Stimulated activated CD4-positive, alpha-beta T cell treated with anti-CD3 and anti-CD28 coated beads, TNF-alpha, amount 100 ng/mL, for 4 hours (primary cell): ENCODE measurements at places on chromosomes 11 and 22.

DNA sequence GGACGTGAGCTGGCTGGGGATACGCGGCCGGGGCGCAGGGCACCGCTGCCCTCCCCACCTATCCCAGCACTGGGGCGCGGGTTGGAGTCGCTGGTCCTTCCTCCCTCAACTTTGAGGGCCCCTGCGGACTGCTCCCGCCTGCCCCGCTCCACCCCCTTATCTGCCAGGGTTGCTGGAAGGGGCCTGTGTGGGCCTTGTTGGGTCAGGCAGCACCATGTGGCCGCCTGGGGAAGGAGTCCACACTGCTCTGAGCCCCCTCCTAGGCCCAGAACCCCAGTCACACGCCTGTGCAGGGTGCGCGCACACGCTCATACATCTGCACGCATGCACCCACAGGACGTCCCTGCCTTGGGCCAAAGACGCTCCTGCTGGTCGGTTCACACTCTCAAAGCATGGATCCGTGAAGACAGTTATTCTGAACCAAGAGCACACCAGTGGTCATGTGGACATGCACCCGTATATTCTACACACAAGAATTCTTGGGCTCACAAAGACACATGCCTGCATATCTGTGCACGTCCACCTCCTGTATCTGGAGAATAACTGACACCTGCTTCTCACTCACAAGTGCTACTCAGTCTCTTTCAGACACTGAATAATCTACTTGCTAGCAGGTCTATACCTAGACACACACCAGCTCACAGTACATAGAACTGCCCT, 710 bp downstream of the TUB start:
- DNase-seq, result no peak

- DNase-seq, result peak; percentile 16
These were observed 781 bp downstream of the SIDT2 start for GRCh38 chr11:117179048-117179999.

DNA sequence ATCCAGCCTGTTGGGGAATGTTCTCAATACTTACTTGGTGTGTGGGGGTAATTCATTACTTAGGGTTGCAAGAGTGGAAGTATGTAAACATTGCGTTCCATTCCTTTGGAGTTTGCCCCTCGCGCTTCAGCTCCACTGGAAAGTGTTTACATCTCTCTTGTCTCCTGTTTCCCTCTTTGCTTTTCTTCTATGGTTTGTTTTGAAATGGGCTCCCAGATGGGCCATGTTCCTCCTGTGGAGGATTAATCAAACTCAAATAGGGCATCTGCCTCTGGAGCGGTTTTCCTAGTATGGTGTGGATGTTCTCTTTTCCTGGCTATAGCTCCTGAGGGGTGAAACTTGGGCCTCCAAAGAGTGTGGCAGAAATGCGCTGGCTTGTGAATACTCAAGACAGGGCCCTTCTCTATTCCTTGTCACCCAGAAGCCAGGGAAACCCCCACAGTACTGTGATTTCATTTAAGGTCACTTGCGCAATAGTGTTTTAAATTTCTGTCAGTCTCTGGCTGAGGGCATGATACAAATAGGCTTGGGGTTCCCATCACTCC, 51.9 kb downstream of the CD44 start:
- DNase-seq, result no peak

DNA sequence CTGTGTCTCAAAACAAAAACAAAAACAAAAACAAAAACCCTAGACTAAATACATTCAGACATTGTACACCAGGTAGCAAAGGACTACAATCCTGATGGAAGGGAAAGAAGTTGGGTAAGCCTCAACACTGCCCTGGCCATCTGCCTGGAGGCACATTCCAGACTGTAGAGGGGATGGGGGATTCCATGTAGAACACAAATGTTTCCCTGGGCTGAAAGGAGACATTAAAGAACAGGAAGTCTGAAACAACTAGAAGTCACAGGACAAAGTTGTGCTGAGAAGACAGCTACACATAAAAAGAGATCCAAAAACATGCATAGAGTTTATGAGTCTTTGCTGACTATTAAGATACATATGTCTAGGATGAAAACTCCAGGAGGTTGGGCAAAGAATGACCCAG, 83.9 kb downstream of the RRAS2 start:
- DNase-seq, result no peak

- no peak for DNase-seq
These were observed 171.5 kb downstream of the MN1 start for GRCh38 chr22:27629908-27630673.

- DNase-seq, result no peak
These were observed 38.8 kb upstream of the MUC5AC start for GRCh38 chr11:1118755-1119603.

DNA sequence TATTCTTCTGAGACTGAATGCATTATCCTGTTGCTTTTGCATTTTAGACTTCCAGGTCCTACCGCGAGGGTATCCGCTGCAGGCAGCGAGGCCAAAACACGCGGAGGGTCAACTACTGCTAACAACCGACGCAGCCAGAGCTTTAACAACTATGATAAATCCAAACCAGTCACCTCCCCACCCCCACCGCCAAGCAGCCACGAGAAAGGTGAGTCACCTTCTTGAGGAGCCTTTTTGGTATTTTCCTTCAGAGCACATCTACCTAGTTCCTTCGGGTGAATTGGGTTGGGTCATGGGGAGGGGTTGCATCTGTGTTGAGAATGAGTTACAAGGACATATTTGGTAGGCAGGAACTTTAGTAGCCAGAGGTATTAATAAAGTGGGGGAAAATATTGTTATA, 179.8 kb downstream of the NAV2 start:
- no peak for DNase-seq

DNA sequence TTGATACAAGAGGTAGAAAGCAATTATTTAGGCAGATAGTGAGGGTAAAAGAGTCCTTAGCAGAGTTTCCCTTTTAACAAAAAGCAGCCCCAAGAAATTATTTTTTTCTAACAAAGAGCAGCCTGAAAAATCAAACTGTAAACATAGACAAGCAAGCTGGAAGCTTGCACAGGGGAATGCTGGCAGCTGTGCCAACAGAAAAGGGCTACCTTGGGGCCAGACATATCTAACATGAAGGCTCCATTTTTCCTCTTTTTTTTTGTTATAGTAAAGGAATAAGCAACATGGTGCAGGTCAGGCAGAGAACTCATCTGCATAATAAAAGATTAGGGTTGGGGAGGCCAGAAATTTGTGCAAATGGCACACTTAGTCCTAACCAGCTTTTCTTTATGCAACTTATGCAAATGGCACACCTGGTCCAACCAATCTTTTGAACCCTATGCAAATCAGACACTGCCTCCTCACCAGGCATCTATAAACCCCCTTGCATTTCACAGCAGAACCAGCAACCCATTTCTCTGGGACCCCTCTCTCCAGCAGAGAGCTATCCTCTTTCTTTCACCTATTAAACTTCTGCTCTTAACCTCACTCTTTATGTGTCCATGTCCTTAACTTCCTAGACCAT, 41.8 kb downstream of the PDGFD start:
- no peak for DNase-seq

GRCh38 chr11:94737171-94737611, 31.0 kb upstream of the AMOTL1 start:
- DNase-seq, result no peak

DNA sequence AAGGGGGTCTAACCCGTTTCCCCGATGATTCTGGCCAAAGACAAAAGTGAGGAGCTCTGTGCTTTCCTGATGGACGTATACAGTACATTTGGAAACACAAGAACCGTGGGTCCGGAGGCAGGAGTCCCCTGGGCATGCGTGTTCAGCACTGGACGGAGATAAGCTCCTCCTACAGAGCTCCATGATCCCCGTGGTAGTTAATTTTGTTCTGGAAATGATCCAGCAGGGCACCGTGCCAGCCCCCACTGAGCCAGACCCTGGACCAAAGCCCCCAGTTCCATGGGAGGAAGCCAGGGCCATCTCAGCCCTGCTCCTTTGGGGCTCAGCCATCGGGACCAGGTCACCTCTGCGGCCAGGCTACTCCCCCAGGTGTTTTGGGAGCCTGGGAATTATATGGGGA, 83.3 kb downstream of the TRMU start:
- DNase-seq, result no peak

DNA sequence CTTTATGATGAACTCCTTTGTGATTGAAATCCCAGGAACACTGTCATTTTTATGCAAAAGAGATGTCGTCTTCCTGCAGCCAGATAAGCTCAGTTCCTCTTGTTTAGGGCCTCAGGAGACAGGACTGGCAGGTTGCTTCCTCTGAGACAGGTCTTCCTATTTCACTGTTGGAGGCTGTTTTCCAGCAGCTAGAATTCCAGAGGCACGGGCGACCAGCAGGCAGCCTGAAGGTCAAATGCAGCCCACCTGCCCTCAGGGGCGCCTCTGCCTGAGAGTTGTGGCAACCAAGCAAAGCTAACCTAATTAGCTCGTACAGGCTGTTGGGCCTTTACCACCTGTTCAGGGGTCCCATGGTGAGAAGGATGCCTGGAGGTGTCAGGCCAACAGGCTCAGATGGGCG, 22.3 kb downstream of the SLC6A5 start:
- no peak for DNase-seq

DNA sequence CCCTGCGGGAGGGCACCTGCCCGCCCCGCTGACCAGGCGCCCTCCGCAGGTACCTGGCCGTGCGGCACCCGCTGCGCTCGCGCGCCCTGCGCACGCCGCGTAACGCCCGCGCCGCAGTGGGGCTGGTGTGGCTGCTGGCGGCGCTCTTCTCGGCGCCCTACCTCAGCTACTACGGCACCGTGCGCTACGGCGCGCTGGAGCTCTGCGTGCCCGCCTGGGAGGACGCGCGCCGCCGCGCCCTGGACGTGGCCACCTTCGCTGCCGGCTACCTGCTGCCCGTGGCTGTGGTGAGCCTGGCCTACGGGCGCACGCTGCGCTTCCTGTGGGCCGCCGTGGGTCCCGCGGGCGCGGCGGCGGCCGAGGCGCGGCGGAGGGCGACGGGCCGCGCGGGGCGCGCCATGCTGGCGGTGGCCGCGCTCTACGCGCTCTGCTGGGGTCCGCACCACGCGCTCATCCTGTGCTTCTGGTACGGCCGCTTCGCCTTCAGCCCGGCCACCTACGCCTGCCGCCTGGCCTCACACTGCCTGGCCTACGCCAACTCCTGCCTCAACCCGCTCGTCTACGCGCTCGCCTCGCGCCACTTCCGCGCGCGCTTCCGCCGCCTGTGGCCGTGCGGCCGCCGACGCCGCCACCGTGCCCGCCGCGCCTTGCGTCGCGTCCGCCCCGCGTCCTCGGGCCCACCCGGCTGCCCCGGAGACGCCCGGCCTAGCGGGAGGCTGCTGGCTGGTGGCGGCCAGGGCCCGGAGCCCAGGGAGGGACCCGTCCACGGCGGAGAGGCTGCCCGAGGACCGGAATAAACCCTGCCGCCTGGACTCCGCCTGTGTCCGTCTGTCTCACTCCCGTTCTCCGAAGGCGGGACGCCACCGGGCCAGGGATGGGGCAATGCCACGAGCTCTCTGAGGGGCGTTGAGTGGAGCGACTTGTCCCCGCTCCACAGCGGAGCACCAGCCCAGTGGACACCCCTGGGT, 1.8 kb downstream of the GALR3 start:
- no peak for DNase-seq

- no peak for DNase-seq
These were observed 39.2 kb downstream of the PTPRJ start for GRCh38 chr11:48019595-48019994.

DNA sequence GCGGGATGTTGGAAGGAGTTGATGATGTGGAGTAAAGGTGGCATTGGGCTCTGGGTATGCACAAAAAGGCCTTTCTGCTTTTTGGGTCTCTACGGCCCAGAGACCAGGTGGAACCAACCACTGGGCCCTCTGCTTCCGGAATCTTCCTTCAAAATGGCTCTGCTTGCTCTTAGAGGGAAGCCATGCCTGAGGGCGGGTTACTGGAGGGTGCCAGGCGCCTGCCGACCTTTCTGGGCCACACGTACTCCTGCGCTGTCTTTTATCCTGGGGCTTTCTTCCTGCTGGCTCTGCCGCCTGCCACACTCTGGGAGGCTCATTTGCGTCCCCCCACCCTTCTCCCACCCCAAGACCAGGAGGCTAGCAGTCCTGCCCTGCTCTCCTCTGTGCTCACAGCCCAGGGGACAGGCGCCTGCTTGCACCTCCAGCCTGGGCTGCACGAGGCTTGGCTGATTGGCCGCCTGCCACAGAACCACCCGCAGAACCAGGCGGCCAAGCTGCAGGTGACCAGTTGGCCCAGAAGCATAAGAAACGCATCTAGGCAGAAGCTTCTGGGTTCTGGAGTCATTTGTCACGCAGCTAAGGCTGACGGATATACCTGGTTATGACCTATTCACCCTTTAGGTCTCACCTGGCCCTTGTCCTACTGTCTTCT, 536.9 kb downstream of the TBC1D22A start:
- no peak for DNase-seq

DNA sequence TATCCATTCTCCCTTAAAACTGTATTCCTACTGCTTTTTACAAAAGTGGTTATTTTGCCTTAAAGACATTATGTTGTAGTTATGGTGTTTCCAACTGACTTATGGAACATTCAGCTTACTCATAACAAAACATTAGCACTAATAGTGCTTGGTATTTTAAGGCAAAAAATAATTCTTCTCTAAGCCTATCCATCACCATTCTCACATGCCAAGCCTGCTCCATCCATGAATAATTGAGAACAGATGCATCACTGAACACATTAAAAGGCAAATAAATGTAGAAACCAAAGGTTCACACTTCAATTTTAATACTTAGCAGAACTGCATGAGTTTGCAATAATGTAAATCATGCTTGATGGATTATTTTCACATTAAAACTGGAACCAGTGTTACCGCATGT, 42.3 kb upstream of the DDI1 start:
- no peak for DNase-seq

DNA sequence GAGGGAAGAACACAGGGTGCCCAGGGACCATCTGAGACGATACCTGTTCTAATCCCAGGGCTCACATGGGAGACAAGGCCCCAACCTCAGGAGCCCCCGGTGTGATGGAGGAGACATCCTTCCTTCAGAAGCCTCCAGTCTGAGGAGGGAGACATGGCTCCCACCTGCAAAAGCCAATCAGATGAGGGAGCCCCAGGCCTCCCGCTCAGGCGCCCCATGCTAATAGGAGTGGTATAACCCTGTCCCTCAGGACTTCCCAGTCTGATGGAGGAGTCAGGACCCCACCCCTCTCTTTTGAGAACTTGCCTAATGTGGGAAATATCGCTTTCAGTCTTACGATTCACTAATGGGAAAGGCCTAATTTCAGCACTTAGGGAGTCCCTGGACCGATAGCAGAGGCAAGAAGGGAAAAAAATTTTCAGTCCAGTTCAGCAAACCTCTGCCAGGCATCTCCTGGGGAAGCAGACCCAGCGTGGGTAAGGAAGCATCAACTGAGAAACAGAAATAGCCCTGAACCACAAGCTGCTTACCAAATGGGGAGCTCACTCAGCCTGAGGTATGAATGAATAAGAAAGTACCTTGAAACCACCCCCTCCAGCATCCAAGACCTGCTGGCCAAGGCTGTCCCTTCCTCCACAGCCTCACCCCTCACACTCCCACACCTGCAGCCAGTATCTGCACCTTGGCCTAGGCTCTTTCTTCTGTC, 5.9 kb downstream of the ARRB1 start:
- DNase-seq, result no peak

- DNase-seq, result no peak
These were observed 65.5 kb upstream of the CCT8L2 start for GRCh38 chr22:16658068-16658467.

DNA sequence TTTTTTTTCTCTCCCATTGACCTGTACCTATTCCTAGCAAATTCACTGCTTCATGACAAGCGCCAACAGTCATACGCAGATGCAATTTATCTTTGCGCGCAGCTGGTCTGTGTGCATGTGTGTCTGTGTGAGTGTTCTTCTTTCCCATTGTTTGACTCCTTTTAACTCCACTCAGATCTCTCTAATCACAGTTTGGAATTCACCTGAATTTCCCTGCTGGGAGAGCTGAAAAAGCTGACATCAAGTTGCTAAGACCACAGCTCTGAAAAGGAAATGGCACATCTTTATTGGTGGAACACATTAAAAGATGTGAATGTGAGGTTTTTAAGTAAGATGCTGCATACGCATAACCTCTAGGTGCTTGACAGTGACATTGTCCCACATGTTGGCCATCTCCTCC, 187.4 kb upstream of the MTMR2 start:
- no peak for DNase-seq
